ENCODE measurements at places on chromosomes 13 and 19.
A peak's percentile ranks its signal among the peaks of the same experiment; 100 is the strongest.

DNA sequence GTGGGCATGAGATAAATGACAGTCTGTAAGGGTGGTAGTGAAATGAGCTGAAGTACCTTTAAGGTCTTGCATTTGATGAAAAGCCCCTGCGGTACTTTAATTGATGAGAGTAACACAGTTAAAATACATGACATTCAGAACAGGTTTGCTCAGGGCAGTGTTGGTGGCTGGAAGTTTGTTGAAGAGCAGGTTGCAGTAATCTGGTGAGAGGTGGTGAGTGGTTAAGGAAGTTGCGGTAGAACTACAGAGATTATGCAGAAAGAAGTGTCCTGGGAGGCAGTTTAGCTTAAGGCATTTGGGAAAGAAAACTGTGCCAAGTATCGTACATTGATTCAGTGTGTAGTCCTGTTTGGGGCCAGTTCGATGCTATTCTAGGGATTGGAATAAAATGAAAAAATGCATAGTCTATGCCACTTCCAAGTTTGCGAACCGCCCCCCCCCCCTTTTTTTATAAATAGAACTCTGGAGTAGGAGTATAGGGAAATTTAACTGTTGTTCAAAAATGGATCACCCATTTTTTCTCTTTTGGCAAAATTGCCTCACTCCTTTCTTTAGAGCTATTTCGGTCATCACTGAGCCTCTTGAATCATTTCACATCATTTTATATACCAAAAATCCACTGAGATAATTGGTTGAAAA is 42.7 kb downstream of the SLAIN1 start:
- no peak for DNase-seq

DNA sequence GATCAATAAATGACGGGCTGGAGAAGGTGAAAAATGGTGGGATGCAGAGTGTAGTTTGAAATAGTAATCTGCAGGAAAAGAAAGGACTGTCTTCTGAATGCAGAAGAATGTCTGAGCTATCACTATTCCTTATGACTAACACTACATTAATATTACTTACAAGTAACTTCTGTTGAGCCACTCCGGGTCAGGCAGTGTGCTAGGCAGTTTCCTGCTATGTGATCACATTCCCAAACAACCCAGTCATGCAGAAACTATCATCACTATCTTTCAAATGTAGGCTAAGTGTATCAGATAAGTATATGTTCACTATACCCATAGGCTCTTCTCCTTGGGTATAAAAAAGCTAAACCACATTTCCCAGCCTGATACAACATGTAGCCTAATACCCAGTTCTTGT is 6.6 kb downstream of the ZNF599 start:
- DNase-seq, result no peak

DNA sequence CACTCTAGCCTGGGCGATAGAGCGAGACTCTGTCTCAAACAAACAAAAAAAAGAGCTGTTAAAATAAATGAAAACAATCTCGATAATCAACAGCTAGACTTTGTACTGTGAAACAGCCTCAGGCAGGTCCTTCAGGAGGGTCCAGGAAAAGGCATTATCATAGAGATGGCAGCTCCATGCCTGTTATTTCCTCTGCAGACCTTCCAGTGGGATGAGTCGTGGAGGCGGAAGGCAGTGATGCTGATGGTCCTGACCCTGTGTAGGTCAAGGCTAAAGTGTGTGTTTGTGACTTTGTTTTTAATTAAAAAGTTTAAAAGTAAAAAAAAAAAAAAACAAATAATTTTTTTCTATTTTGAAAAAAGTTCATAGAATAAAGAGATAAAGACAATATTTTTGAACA is 117.4 kb downstream of the TNFRSF19 start:
- no peak for DNase-seq

DNA sequence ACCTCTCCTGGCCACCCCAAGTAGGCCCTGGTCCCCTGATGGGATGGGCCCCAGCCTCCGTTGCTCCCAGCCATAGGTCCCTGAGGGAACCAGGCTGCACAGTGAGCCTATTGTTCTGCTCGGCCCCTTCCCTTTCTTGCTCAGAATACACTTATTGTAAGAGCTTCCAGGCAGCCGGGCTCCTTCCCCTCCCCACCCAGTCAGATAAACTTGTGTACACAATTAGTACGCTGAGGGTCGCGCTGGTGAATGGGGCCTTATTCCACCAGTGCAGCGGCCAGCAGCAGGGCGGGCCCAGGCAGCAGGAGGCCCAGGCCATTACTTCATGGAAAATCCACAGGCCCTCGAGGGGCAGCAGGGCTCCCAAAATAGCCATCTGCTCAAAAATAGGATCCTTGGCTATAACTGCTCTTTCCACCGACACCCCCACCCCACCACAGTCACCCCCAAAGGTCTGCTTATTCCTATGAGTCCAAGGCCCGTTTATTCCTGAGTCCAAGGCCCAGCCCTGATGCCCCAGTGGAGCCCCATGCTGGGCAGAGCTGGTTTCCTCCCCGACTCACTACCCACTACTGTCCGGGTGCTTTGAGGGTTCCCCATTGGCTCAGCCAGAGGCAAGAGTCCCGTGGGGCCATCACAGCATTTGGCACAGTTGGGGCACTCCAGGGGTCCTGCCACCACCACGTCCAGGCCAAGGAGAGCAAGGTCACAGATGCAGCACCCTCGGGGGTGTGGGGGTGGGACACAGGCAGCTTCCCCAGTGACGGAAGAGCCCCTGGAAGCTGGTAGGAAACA is 22.1 kb downstream of the CAPN12 start:
- DNase-seq, result no peak

GRCh38 chr19:21585281-21585890 is 80.0 kb downstream of the ZNF429 start:
- DNase-seq, result no peak

- no peak for DNase-seq
Observed at GRCh38 chr19:47186446-47187334, 44.3 kb downstream of the BBC3 start.

GRCh38 chr13:37075164-37075563 is 15.7 kb upstream of the SUPT20H start:
- DNase-seq, result no peak

DNA sequence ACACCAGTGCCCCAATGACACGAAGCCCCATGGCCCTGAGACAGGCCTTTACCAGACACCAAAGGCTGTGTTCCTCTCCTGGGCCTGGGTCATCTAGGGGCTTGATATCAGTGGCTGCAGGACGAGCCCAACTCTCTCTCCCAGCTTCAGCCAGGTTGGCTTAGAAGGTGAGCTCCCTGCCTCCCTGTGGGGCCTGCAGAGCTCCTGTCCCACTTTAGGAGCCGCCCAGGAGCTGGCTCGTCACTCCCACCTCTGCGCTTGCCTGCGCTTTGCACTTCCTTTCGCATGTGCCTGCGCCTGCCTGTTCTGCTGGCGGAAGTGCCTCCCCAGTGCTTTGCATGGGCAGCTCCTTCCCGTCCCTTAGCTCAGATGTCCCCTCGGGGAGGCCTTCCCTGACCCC is 4.9 kb downstream of the CALM3 start:
- no peak for DNase-seq

DNA sequence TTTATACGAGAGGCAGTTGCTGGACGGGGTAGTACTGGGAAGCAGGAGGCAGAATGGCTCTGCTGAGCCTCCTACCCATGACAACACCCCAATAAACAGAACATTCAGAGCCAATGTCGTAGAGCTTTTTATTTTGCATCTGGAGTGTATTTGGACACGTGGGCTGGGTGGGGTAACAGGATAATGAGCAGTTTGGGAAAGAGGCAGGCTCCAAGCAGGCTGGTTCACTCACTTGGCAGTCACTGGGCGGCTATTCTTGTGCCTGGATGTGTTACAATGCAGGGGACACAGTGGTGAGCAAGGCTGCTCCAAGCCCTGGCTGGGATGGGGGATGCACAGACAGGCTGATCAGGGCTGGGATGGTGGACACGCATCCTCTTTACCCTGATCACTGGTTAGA is 9.5 kb downstream of the ACTMAP start:
- DNase-seq, result no peak

DNA sequence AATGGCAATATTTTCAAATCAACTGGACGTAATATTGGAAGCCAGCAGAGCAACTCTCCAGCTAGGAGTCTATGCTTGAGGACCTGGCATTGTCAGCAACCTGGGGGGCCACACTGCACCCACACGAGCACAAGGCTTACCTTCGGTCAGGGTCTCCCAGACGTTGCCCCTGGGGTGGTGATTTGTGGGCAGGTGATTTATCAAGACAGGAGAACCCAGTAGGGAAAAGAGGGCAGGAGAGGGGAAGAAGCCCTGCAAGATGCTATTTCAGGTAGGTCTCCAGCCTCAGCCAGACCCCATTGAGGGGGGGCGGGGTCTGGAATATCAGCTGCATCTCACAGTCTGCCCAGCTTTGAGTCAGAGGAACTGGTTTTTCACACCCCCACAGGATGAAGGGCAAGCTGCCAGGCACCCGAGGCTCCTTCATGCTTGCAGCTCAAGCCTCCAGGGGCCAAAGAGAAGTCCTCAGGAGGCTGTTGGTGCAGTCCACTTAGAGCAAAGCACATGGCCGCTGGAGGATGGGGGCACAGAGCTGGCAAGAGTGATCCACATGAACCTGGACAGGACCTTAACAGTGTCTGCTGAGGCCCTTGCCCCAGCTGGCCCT is 80.9 kb upstream of the UQCRFS1 start:
- DNase-seq, result no peak

GRCh38 chr19:14300303-14300702 is 80.9 kb upstream of the ADGRE5 start:
- no peak for DNase-seq

DNA sequence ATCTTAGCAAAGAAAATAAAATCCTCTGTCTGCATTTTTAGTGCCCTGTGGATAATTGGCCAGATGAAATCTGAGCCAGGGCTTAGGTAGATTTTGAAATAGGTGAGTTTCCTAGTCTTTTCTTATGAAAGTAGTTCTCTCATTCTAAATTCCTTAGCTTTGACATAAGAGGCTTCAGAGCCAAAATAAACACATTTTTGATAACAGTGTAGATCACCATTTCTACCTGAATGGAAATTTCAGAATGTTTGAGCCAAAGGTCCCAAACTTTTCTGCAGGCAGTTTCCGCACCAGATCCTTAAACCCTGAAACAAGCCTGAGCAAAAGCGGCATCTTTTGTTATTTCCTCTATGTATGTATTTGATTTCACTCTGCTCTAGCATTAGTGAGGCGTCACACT is 551.2 kb downstream of the EFNB2 start:
- DNase-seq, result no peak

DNA sequence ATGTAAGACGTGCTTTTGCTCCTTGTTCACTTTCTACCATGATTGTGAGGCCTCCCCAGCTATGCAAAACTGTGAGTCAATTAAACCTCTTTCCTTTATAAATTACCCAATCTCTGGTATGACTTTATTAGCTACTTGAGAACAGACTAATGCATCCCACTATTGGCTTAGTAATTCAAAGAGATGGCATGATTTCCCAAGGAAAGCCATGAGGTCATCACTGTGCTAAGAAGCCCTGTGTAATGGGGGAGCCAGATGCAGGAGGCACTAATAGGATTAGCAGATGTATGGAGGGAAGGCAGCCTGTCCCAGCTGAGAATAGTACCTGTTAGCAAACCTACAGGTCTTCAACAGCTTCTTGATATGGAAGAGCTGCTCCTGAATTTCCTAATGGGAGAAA is 38.1 kb downstream of the RUBCNL start:
- no peak for DNase-seq

GRCh38 chr19:53333066-53333462 is 485 bp upstream of the ZNF845 start:
- DNase-seq, result peak; percentile 58

- peak; percentile 4 for DNase-seq
Observed at GRCh38 chr13:35485424-35485823, 8.9 kb upstream of the MAB21L1 start.

GRCh38 chr19:4580021-4580901 is 20.8 kb upstream of the SEMA6B start:
- no peak for DNase-seq

GRCh38 chr19:29714371-29714952 is 599 bp downstream of the C19orf12 start:
- no peak for DNase-seq

DNA sequence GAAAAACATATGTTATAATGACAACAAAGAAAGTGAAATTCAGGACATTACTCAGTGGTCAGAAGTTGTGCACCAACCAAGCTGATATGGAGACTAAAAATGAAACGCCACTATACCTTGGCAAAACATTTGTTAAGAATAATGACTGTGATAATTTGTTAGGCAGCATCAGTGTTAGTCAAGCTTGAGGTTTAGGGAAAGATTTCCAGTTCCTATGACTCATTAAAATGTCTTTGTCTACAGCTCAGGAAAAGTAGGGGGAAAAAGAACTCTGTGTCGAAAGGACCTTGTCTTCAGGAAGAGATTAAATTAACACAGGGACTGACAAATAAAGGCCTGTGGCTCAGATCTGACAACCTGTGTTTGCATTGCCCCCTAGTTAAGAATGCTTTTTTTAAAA is 764.1 kb upstream of the SLITRK6 start:
- no peak for DNase-seq

GRCh38 chr19:43700395-43701000 is 15.4 kb upstream of the IRGC start:
- DNase-seq, result no peak

DNA sequence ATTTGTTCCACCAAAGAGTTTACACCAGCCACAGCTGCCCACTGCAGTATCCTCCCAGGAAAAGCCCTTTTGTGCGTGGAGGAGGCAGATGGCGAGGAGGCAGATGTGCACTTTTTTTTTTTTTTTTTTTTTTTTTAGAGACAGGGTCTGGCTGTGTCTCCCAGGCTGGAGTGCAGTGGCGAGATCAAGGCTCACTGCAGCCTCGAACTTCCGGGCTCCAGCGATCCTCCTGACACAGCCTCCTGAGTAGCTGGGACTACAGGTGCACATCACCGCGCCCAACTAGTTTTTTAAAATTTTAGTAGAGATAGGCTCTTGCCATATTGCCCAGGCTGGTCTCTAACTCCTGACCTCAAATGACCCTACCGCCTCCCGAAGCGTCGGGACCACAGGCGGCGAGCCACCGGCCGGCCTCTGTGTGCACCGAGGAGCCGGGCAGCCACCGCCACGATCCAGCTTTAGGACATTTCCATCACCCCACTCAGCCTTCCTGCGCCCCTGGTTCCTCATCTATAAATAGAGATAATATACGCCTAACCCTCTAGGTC is 563 bp upstream of the PDCD5 start:
- no peak for DNase-seq

- DNase-seq, result no peak
Observed at GRCh38 chr19:46731007-46731501, 14.1 kb upstream of the PRKD2 start.

- no peak for DNase-seq
Observed at GRCh38 chr19:44202470-44202869, 9.9 kb upstream of the ZNF227 start.

- no peak for DNase-seq
Observed at GRCh38 chr19:58479303-58479702, 3.2 kb downstream of the ZNF446 start.

DNA sequence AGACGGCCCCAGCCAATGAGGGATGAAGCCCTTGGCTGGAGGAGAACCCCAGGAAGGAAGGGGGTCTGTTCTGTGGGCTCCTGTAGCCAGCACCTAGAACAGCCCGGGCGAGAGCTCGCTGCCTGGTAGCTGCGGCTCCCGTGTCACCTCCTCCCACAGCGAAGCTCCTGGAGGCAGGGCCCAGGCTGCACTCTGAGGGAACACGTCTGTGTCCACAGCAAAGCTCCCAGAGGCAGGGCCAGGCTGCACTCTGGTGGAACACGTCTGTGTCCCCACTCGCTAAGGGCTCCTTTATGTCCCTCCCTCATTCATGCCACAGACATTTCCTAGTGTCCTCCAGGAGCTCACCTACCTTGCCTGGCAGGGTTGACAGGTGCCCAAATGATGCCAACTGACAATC is 8.4 kb downstream of the TRAPPC6A start:
- no peak for DNase-seq
